Activated CD4-positive, alpha-beta T cell treated with anti-CD3 and anti-CD28 coated beads, Interleukin-2, amount 50 U/mL, for 4 hours (primary cell): ENCODE measurements at places on chromosomes 16 and 17.

GRCh38 chr16:10561425-10561824, 19.0 kb downstream of the EMP2 start:
- no peak for DNase-seq

DNA sequence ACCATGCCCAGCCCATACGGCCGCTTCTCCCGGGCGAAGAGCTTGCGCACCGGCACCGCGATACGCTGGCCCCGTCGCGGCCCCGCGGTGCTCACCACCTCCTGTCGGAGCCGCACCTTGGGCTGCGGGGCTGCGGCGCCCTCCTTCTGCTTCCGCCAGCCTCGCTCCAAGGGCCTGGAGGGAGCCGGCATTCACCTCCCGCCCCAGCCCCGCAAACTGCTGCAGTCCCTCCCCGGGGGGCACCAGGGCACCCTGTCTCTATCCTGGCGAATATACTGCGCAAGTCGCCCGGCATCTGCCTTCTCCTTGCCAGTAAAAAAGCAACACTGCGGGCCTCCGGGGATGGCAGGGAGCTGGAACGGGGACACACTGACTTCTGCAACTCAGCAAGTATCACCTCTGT, 8.3 kb downstream of the SNRNP25 start:
- DNase-seq: no peak

- DNase-seq: no peak
Observed at GRCh38 chr17:79633993-79634813, 23.4 kb upstream of the RBFOX3 start.

DNA sequence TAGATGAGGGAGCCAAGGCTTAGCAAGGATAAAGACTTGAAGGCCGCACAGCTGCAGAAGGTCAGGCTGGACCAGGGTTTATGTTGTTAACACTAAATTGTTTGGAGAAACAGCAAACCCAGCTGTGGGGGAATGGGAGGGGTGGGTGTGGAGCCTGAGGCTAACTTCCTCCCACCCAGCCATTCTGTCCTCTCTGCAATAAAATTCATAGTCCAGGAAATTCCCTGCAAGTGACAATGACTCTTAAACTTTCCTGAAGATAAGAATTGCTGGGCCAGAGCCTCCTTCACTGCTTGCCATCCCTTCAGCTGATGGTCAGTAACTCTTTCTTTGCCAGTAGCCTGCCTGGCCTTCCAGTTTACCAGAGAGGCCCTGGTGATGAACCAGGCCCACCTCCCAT, 19.4 kb upstream of the ATP5MC1 start:
- no peak for DNase-seq

- no peak for DNase-seq
Observed at GRCh38 chr17:48056879-48057278, 8.7 kb downstream of the NFE2L1 start.

- DNase-seq: peak; percentile 34
Observed at GRCh38 chr16:85557083-85557970, 55.8 kb upstream of the GSE1 start.

DNA sequence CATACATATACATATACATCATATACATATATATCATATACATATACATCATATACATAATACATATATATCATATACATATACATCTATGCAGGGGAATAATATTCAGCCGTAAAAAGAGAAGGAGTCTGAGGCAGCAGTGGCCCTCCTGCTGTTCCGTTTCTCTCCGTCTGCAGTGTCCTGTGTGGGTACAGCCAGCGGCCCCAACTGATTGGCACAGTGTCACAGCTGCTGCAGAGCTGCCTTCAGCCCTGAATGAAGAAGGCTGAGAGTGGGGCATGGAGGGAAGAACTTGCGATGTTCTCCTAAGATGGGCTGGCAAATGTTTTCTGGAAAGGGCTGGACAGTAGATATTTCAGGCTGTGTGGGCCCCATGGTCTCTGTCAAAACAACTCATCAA, 146.9 kb downstream of the SNX29 start:
- no peak for DNase-seq

GRCh38 chr16:57735755-57736418, at the start of gene KATNB1:
Gene KATNB1, plus strand, starts transcription at chr16:57735770. Its CDS starts 1,474 bp downstream, at chr16:57737244.
- DNase-seq: no peak

GRCh38 chr17:42814633-42815399, 9.3 kb downstream of the BECN1 start:
- no peak for DNase-seq

GRCh38 chr16:50303605-50304466, 37.5 kb downstream of the ADCY7 start:
- no peak for DNase-seq

GRCh38 chr16:87850009-87851006, 19.0 kb downstream of the SLC7A5 start:
- peak; percentile 70 for DNase-seq

- DNase-seq: no peak
Observed at GRCh38 chr17:81440511-81441244, 45.4 kb downstream of the BAHCC1 start.

DNA sequence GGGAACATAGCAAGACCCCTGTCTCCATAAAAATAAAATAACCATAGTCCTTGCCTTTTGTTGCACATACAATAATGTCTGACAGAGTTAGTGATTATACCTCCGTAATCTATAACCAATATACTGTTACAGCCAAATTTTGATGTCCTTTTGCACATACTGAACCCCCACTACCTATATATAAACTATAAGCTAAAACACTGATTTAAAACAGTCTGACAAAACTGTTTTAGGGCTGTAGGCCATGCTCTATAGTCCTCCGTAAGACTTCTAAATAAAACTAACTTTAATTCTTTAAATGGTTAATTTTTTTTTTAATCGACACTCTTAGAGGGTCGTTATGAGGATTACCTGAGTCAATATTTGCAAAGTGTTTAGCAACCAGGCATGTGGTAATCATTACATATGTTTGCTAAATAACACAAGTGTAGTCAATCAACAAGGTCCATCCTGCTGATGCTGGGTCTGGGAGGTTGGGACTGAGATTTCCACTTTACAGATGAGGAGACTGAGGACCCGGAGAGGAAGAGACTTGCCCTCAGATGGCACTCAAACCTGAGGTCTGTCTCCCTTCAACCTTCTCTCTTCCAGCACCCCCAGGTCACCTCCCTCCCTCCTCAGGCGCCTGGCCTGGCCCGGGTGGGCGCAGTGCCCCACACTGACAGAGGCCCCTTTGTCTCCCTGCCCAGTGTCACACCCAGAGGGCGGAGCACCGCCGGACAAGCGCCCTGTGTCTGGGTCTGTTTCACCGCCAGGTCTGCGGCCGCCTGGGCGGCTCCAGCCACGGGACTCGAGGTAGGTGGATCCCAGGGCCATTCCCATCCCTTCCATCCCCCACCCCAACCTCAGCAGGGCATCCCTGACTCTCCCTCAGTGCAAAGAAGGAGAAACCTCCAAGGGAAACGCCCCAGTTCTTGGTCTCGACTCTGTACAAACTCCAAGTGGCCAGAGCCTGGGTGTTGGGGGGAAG, 10.3 kb downstream of the ZNF385C start:
- no peak for DNase-seq

- no peak for DNase-seq
Observed at GRCh38 chr17:77320485-77321256, 179.9 kb downstream of the SEC14L1 start.

GRCh38 chr16:78437352-78437968, 338.0 kb downstream of the WWOX start:
- peak; percentile 22 for DNase-seq

DNA sequence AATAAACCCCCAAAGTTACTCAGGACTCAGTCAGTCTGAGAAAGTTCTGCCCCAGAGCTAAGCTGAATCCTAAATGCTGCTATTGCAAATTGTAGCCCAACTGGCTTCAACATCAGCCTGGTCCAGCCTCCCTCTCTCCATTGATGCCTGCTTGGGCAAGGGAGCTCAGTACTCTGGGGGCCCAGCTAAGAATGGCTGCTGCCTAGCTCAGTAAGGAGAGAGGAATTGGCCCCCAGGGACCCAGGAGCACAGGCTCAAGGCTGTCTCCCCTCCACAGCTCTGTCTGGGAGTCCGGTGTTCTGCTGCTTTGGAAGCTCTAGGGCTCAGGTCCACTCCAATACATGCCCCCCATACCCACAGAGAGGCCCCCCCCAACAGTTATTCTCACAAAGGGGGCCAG, 1.6 kb downstream of the UNC119 start:
- no peak for DNase-seq

GRCh38 chr16:869823-870641, 69.5 kb upstream of the GNG13 start:
- no peak for DNase-seq

DNA sequence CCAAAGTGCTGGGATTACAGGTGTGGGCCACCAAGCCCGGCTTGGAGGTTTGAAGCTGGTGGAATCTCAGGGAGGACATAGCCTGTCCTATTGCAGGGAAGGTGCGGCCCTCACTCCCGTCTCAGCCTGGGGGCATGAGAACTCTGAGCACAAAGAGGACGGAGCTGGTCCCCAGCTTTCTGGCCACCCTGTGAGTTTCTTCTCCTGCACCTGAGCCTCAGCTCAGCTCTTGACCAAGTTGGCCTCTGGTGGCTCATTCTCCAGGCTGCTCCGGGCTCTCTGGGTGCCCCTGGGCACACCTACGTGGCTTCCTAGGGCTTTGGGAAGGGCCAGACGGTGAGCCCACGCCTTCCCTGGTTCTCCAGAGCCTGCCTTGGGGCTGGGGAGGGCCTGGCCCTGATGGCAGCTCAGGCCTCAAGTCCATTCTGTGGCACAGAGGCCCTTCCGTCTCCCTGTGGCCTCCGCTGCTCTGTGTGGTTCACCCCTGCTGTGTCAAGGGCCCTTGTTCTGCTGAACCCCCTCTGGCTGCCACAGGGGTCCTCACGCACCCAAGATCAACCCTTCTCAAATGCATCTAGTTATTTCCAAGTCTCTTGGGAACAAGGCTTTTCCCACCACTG, 6.9 kb upstream of the FASN start:
- no peak for DNase-seq

DNA sequence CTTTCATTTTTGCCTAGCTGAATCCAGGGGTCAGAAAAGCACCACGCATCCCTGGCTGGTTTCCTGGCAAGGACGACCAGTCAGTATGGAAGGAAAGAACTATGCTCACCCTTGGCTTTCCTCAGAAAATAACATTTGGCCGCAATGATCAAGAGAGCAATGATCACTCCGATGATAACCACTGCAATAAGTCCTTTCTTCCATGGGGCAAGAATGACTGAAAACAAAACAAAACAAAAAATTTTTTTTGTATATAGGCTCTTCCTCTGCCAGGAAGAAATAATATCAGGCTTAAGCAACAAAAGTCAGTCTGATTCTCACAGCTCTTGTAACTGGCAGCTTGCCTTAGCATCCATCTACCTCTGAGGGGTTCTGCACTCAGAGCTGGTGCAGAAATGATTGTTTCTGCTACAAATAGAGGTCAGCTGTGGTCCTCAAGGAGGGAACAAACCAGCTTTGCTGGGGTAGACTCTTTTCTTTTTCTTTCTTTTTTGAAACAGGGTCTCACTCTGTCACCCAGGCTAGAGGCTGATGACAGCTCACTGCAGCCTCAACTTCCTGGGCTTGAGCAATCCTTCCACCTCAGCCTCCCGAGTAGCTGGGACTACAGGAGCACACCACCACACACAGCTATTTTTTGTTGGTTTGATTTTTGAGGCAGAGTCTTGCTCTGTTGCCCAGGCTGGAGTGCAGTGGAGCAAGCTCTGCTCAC, 35.7 kb downstream of the PECAM1 start:
- DNase-seq: no peak

DNA sequence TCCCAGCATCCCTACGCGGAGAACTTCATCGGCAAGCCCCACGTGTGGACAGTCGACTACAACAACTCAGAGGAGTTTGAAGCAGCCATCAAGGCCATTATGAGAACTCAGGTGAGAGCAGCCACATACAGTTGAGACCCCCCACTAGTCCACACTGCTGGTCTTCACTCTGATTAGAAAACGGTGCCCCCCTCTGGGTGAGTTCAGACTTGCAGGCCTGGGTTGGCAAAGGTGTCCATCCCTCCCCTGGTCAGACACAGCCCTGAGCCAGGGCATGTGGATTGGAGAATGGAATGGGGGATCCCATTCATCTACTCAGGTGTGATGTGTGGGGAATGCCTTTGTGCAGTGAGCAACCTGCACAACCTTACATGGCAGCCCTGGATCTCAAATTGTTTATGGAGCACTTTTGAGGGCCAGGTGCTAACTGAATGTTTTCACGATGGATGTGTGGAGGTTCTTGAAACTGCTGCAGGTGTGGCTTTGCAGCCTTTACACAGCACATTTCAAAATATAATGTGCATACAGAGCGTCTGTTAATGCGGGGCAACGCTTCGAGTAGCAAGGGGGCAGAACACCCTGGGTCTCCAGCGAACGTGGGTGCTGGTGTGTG, 72.6 kb downstream of the MGAT5B start:
- no peak for DNase-seq

DNA sequence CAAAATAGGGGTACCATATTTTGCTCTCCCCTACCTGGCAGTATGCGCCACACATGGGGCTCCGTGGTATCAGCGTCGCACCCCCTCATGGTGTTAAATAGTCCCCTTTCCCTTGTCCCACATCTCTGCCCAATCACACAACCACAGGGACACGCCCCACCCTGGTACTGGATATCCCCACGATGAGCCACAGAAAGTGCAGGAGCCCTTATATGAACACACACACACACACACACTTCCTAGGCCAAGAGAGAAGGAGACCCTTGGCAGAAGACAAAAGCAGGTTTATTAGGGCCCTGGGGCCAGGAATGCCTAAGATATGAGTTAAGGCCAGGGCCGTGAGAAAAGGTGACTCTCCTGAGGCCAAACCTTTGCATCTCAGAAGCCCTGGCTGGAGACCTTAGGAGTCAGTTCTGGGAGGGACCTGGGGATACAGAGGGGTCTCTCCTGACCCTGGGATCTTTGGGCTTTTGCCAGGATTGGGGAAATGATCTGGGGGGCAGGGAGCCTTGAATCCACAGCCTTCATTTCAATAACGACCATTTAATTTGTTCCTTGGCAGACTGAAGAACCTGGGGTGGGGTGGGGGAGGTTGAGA, 11.6 kb downstream of the COPZ2 start:
- no peak for DNase-seq

- no peak for DNase-seq
Observed at GRCh38 chr17:42809250-42809649, 10.6 kb downstream of the CNTD1 start.

DNA sequence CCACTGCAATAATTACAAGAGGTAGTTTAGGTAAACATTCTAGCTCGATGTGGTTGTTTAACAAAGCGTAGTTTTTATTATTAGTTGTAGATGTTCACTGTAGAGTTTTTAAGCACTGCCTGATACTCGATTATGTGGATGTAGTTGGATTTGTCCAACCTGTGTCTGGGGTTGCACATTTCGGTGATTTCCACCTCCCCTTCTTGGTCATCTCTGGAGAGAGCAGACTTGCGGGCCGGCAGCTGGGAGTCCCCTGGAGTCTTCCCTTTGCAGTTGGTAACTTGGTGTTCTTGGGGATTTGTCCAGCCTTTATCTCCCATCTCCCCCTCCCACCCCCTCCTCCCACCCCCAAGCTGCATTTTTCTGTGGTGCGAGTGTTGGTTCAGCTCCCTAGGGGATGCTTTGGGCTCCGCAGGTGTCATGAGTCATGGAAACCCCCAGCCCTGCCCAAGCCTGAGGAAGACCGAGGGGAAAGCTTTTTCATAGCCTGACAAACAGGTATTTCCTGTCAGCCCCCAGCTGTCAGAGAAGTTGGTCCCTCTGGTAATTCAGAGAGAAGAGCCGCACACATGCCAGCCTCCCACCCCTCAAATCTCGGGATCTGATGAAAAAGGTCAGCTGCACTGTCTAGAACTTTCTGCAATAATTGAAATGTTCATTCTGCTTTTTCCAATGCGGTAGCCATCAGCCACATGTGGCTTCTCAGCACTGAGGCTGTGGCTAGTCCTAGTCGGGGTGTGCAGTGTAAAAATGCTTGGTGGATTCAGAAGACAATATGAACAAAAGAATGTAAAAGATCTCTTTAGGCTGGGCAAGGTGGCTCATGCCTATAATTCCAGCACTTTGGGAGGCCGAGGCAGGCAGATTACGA, 50.3 kb downstream of the KSR1 start:
- DNase-seq: no peak
